ENCODE measurements at places on chromosomes 16 and 17.

- no peak for DNase-seq
Observed at GRCh38 chr16:64138621-64139020, 983.2 kb downstream of the CDH11 start.

DNA sequence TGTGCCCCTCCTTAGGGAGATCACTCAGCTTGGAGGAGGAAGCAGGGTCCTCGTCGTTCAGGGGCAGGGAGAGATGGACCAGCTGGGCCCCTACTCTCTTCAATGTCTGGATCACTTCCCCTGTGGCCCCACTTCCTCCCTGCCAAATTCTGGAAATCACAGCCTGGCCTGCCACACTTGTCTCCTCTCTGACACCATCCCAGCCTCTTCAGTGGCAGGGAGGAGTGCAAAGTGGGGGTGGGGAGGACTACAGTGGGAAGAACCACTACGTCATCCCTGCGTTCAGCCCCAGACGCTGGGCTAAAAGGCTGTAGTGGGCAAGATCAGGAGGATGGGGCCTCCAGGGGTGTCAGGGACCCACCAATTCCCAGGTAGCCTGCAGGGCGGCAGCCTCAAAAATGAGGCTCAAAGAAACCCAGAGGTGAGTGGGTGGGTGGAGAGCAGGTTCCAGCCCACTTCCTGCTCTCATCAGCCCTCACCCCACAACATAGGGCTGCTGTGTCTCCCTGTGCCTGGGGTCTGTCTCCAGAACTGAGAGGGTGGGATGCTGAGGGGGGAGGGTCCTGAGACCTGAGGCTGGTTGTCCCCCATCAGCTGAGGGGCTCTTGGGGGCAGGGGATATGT lies 25.0 kb upstream of the TAC4 start:
- DNase-seq: no peak

GRCh38 chr17:46929413-46929812 lies 6.5 kb downstream of the GOSR2 start:
- DNase-seq: no peak

DNA sequence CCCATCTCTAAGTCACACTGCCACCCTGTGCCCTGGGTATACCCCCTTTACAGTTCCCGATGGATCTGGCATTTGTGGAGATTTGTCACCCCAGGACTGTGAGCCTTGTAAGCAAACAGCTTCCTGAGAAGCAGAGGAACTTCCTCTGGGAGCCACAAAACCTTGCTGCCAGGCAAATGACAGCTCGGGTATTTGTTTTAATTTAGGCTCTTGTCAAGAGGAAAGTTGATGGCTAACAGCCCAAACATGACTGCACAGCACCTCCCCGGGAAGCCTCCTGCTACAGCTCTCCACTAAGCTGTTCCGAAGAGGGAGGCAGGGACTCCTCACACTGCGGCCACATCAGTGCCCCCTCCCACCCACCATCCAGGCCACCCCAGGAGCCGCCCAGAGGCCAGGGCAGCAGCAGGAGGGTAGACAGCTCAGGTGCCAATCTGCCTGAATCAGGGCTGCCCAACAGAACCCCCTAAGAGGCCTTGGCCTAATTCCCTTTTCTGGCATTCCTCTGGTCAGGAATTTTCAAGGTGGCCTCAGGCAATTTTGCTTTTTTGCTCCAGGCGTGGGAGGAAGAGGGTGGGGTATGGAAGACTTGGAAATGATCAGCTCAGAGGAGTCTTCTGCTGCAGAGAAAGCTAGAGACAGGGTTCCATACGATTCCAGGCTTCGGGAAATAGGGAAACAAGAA lies 2.6 kb downstream of the ABR start:
- DNase-seq: no peak

DNA sequence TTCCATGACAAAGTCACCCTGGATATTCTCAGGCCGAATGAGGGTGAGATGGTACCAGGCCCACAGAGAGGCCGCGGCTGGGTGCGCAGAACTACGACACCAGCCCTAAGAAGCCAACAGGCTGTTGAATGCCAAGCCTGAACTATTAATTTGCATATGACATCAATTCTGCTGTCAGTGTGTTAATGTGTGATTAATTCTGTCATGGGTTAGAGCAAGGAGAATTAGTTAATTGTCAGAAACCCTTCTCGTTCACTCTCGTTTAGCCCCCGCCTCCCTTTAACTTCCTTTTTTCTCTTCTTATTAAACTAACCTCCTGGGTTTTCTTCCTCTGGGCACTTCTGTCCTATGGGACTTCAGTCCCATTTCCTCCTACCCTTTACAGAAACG lies 123.4 kb downstream of the ZFHX3 start:
- no peak for DNase-seq

GRCh38 chr17:1695365-1695764 lies 10.7 kb upstream of the PRPF8 start:
- no peak for DNase-seq

DNA sequence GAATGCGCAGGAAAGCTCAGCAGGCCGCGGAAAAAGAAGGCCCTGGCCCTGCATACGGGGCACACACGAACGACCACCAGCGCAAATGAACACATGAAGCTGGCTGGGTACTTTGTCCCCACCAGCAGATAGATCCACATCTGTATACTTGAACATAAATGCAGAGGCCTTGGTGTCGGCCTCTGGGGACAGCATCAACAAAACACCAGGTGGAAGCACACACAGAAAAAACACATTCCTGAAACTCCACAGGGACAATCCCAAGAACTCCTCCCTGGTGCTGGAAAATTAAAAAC lies 606 bp upstream of the ZBTB4 start:
- no peak for DNase-seq

DNA sequence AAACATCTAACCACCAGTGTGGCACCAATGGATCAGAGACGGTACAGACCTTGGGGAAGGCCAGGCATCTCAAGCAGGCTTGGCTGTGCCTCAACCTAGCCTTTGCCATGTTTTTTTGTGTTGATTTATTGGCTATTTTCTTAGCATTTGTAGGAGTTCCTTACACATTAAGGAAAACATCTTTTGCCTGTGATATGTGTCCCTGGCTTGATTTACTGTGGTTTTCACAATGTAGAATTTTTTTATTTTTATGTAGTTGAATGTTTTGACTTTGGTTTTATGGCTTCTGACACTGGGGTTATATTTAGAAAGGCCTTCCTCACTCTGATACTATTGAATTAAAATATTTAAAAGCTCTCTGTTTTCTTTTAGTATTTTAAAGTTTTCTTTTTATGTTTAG lies 132.6 kb downstream of the ZNF423 start:
- DNase-seq: no peak

GRCh38 chr17:57004944-57005579 lies 27.1 kb downstream of the SCPEP1 start:
- no peak for DNase-seq

- no peak for DNase-seq
Observed at GRCh38 chr16:85026703-85027102, 892 bp upstream of the KIAA0513 start.

DNA sequence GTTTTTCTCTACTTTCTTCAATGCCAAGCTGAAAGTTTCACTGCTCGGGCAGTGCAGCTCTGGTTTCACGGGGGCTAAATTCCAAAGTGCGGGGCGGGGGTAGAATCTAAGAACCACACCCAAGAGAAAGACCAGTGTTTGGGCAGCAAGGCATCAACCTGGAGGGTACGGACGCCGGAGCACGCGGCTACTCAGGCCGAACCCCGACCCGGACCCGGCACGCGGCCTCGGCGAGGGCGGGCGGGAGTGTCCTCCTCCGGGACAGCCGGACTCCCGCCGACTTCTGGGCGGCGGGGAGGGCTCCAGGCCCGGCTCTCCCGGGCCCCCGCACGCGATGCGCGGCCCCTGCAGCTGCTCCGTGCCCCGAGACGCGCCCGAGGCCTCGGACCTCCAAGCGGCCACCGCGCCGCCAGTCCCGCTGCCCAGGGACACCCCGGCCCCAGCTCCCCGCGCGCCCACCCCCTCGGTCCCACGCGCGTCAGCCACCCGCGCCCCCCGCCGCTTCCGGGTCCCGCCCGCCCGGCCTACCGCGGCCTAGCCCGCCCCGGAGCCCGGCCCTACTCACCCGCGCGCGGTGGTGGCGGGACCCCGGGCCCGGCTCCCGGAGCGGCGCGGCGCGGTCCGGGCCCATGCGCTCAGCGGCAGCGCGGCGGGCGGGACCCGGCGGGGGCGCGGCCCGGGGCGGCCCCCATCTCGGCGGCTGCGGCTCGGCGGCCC lies 561 bp downstream of the AXIN1 start:
- no peak for DNase-seq

- DNase-seq: peak; percentile 49
Observed at GRCh38 chr16:89574681-89575246, 794 bp upstream of the CPNE7 start.

- DNase-seq: no peak
Observed at GRCh38 chr17:39600997-39601597, 6.6 kb downstream of the NEUROD2 start.

DNA sequence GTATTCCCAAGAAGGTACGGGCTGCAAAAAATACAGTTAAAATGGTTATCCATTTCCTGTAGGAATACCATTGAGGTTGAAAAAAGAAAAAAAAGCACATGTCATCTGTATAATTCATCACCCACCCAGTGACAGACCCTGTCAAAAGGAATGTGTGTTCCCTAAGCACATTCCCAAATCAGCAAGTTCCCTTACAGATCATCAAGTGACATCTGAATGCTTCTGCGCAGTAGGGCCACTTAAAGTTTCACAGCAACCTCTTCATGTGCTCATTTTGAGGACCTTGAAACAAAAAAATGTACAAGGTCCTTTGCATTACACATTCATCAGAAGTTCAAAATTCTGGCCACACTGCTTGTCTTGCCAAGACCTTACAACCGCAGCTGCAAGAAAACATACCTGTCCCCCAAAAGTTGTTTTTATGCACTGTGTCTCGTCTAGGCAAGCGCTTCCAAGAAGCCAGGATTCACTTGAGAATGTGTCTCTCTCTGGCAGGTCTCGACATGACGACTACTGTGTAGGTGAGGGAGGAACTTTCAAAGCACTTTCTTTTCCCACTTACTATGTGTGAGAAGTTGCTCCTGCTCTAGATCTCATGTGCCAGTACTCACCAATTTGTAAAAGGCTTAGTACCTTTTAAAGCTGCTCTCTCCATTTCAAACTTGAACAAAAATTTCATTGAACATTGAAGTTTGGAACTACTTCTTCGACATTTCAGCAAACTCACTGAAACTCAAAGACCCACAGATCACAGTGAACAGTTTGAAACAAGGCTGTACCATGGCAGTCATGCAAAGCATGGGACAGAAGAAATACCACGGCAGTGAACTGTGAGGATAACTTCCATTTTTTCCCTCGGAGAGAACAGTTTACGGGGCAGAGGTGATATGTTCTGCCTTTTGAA lies 4.3 kb upstream of the POLG2 start:
- DNase-seq: no peak

GRCh38 chr16:2474877-2475412 lies at the start of gene TBC1D24:
Gene TBC1D24 (plus strand): TSS chr16:2475127. CDS start chr16:2496149, 21,022 bp downstream.
- DNase-seq: peak; percentile 91

GRCh38 chr16:67803894-67804293 lies 2.5 kb downstream of the RANBP10 start:
- no peak for DNase-seq

DNA sequence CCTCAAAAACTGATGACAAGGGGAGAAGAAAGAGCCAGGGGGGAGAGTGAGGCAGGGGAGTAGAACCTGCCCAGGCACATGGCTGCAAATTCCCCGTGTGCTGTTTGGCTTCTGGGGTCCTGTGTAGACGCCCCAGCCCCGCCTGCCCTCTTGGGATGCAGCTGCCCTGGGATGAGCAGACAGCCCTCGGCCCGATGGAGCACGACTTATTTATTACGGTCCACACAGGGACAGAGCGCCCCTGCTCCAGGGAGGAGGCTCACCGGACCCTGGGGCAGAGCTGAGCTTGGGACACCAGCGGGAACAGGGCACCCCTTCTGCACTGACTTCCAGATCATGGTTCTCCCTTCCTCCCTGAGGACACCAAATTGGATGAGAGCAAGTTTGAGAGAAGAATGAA lies 9.1 kb downstream of the LDHD start:
- DNase-seq: no peak

DNA sequence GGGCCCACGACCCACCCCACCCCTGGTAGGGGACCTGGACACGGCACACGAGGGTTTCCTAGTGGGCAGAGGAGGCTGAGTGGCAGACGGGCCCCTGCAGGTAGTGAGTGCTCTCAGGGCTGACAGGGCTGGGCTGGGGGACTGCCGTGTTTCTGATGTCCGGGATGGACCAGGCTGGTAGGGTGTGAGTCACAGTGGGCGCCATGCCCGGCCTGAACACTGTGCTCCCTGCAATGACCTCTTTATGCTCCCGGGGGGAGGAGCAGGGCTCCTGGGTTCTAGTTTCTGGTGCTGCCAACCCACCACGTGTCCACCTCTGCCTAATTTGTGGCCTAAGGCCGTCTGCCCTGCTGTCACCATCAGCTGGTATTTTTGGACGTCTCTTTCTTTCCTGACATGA lies 26.3 kb downstream of the ARHGAP23 start:
- no peak for DNase-seq

DNA sequence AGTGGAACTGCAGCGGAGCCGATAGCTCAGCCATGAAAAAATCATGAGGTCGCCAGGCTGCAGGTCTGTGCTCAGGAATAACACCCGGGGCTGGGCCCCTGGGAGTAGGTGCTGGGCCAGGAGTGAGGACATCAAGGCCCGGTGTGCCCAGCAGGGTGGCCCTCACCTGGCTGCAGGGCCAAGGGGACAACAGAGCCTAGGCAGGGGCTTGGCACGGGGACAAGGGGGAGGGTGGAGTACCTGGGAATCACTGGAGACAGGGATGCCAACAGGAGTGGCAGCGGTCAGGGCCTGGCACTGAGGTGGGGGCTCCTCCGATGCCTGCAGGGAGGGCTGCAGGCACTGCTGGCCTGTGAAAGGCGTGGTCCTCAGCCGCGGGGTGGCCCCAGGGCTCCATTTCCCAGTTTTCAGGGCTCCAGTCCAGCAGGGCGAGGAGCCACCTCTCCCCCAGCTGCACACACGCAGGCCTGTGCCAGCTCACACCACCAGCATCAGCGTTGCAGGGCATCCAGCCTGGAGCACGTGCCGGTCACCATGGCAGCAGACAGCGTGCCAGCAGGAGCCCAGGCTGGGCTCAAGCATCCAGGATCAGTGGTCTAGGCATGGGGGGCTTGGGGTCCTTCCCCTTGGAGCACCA lies 4.7 kb upstream of the FSCN2 start:
- no peak for DNase-seq

GRCh38 chr16:71423865-71424264 lies 18.0 kb downstream of the TLE7 start:
- no peak for DNase-seq

DNA sequence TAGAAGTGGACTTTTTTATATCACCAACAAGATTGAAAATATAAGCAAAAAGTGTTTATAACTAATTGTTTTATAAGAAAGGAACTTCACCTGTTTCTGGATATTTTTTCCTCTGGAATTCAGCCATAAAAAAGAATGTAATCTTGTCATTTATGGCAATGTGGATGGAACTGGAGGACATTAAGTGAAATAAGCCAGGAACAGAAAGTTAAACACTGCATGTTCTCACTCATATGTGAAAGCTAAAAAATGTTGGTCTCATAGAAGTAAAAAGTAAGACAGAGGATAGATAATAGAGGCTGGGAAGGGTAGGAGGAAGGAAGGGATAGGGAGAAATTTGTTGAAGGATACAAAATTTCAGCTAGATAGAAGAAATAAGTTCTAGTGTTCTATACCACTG lies 67.6 kb downstream of the NFAT5 start:
- DNase-seq: no peak

- peak; percentile 67 for DNase-seq
Observed at GRCh38 chr17:74176546-74177001, 26.9 kb upstream of the RPL38 start.

- DNase-seq: no peak
Observed at GRCh38 chr16:48632137-48632774, 22.3 kb upstream of the N4BP1 start.

GRCh38 chr16:49800876-49801275 lies 55.0 kb downstream of the ZNF423 start:
- DNase-seq: no peak
